ENCODE measurements at places on chromosomes 1 and 21.

DNA sequence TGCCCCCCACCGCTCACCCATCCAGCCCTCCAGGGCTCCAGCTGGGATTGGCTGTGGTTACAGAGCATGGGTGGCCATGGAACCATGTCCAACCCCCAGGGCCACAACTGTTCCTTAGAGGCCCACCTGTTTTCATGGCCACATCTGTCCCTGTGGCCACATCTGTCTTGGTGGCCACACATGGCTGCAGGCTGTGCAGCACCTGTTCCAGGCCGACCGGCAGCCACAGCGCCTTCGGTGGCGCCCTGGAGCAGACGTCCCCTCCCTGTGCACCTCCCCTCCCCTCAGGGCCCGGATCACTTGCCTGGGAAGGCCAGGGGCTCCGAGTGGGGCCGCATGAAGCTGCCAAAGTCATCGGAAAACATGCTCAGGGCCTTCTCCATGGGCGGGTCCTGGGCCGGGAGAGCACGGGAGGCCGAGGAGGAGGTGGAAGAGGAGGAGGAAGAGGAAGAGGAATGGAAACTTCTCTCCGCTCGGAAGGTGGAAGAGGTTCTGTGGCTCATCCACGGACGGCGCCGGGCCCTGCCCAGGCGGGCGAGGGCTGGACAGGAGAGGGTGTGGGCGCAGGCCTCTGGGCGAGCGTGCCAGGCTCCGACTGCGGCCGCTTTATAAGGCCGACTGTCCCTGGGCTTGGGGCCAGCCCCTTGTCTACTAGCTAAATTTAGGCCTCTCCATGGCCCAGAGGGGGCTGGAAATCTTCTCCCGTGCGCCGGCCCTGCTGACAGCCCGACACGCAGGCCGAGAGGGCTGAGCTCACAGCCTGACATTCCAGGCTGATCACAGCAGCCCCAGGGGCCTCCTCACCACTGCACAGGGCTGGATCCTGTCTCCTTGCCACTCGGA lies at the start of gene HSPB7:
HSPB7 (minus strand) TSS at position 583 of the 843 bp plus-strand sequence; CDS start at position 503, 80 bp downstream.
- DNase-seq: no peak

DNA sequence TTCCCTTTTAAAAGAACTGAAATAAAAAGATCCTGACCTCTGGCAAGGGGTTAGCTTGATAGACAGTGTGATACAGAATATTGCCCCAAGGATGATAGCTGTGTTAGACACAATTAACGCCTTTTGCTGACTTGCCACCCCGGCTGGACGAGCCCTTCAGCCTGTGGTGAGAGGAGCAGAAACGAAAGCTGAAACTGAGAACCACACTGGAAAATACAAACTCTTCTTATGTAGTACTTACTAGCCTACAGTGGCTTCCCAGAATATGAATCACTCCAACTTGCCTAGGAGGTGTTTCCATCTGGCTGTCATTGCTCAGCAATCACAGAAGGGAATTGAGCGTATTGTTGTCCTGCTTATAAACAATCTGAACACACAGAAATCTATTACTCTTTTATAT lies 22.9 kb downstream of the SAMSN1 start:
- no peak for DNase-seq

DNA sequence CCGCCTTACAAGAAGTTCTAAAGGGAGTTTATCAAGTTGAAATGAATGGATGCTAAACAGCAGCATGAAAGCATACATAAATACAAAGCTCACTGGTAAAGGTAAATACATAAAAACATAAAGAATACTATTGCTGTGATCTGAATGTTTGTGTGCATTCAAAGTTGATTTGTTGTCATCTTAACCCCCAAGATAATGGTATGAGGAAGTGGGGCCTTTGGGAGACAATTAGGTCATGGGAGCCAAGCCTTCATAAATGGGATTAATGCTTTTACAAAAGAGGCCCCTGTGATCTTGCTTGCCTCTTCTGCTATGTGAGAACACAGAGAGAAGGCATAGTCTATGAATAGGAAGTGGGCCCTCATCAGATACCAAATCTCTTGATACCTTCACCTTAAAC lies 209.0 kb upstream of the SAMSN1 start:
- no peak for DNase-seq

- DNase-seq: peak; percentile 95
Measured at GRCh38 chr1:159598196-159598595, 10.6 kb downstream of the APCS start.

GRCh38 chr1:231778009-231778719 lies 151.6 kb downstream of the DISC1 start:
- no peak for DNase-seq

DNA sequence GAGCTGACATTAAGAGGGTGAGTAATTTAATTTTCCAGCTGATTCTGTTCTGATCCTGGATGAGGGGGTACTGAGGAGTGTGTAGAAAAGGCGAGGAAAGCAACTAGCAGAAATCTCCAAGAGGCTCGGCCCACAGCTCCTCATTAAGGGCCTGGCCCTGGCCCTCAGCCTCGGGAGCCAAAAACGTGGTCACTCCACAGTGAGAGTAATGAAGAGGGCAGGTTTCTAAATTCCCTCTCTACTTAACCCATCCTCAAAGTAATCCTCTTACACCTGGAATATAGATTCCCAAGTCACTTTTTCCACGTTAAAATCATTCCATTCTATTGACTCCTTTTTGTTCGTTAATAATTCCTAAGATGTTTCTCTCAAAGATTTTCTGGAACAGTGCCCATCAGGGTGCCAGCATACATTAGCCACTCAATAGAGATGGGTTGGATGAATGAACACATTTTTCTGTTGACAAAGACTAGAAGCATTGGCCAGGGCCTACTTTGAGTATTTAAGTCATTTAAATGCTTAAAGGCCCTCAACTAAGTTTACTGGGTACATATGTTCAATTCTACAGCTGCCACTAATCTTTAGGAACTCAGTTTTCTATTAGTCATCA lies 1.1 kb upstream of the COL11A1 start:
- DNase-seq: no peak

- no peak for DNase-seq
Measured at GRCh38 chr1:116737855-116738321, 16.3 kb upstream of the CD2 start.

DNA sequence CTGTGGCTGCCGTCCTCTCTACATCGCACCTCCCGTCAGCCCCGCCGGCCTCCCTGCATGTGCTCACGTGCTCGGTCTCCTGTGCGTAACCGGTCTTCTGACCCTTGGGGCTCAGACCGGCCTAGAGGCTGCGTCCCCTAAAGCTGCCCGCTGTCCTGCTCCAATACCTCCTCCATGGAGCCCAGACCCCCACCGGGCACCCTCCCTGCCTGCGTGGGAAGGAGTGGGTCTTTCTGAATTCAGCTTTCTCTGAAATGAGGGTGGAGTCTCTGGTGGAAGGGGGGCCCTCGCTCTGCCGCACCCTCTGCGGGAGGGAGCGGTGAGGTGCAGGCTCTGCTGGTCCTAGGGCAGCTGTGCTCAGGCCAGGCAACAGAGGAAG lies 18.7 kb upstream of the POFUT2 start:
- no peak for DNase-seq

DNA sequence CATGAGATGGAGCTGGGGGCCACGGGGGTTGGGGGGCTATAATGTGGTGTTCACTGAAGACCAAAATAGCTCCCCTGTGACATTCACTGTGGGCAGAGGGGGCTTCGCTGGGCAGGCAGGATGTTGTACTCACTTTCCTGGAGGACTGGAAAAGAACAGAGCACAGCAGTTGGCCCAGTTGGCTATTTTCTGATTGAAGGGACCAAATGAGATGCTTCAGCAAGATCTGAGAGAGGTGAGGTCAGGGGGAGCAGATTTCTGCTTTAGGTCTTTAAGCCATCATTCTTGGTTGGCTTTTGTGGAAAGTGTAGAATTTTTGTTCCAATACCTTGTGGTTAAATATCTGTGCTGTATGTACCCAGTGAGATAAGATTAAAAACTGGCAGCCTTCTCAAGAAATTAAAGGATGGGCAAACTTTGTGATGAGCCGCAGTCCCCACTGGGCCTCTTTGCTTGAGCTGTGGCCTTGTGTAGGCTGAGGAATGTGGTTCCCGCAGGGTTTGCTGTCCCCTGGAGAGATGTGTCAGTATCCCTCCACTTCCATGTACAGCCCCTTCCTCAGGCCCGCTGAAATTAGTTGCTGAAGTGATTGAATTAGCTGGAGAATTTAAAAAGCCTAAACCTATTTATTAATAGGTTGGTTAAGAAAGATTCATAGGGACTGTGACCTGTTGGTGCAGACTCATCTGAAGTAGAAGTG lies 80.7 kb downstream of the ATP5PO start:
- no peak for DNase-seq

- no peak for DNase-seq
Measured at GRCh38 chr1:62349470-62350233, 30.4 kb upstream of the KANK4 start.

- no peak for DNase-seq
Measured at GRCh38 chr21:32712043-32712442, 15.8 kb downstream of the SYNJ1 start.

DNA sequence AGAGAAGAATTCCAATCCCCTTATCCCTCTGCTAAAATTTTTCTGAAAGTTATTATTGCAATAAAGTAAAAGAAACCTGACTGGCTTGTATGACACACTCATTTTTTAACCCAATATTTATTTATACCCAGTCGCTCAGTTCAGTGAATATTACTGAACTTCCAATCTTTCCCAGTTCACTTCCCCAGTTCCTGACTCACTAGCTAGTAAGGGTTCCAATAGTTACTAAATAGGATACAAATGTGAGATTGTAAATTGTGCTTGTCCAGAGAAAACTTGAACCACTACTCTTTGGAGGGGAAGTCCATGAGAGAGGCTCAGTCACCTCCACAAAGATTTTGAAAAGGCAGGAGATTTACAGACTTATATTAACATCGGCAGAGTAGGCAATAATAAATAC lies 31.4 kb downstream of the PRDX6 start:
- no peak for DNase-seq

DNA sequence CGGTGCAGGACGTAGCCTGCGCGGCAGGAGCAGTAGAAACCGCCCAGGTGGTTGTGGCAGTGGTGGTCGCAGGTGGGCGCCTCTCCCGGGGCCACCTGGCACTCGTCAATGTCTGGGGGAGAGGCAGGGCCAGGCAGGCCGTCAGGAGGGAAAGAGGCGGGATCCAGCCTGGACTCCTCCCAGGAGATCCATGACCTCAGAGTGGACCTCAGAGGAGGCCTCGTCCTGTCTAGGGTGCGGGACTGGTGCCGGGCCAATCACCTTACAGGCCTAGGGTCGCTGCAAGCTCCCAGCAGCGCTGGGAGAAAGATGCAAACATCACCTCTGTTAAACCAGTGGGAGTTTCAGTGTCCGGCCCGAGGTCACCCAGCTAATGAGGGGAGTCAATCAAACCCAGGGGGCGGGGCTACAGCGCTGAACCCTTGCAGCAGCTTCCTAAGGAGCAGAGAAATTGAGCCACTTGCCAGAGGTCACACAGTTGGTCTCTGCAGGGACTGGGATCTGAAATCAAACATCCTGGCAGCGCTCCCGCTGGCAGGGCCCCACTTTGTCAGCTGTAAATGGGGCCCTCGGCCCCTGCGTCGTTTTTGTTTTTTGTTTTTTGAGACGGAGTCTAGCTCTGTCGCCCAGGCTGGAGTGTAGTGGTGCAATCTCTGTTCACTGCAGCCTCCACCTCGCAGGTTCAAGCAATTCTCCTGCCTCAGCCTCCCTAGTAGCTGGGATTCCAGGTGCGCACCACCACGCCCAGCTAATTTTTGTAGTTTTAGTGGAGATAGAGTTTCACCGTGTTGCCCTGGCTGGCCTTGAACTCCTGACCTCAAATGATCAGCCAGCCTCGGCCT lies 1.4 kb downstream of the MASP2 start:
- DNase-seq: no peak

DNA sequence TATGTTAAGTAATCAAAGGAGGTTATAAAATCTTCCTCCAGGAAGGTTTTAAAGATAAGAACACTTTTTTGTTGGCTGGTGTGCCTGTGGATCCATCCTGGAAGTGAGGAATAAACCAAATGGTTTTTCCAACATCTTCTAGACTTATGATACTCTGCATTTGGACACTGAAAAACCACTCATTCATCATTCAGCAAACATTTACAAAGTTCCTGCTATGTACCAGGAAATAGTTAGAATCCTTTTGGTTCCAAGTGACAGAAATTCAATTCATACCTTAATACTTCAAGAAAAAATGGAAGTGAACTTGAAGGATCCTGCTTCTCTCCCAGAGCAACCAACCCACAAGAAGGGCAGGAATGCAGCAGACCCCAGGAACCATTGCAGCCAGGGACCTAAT lies 39.6 kb upstream of the PIGC start:
- DNase-seq: no peak

GRCh38 chr1:2812939-2813653 lies 11.6 kb upstream of the TTC34 start:
- no peak for DNase-seq

- no peak for DNase-seq
Measured at GRCh38 chr1:24311741-24312140, 7.4 kb upstream of the GRHL3 start.

DNA sequence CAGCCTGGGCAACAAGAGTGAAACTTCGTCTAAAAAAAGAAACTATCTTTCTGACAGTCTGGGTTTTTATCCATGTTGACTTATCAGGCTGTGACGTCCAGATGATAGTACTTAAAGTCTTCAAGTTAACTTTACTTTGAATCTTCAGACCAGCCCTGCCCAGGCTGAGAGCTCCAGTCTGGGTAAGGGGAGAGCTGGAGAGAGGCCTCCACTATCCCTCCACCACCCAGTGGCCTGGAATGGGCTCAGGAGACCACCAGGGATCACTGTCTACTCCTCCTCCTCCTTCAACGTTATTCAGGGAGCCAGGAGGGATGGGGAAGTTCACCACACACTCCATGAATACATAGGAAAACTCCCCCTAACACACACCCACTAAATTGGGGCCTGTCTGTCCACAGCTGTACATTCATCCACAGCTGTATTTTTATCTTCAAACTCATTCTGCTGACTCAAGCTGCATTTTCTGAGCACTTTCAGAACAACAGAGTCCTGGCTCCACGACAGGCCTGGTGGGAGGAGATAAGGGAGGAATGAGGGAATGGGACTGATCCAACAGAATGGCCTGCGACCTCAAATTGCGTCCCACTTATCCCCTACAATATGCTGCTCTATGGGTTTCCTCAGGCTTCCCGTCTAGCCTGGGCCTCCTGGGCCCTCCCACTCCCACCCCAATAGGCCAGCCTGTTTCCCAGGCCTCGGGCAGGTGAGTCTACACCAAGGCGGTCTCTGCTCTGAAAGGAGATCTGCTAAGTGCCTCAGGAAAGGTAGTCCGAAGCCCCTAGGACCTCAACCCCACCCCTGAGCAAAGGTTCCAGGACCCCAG lies 1.8 kb downstream of the SLC45A3 start:
- no peak for DNase-seq

GRCh38 chr1:102550729-102551384 lies 554.1 kb upstream of the OLFM3 start:
- DNase-seq: no peak

- DNase-seq: no peak
Measured at GRCh38 chr21:41130883-41131282, 37.1 kb upstream of the BACE2 start.

DNA sequence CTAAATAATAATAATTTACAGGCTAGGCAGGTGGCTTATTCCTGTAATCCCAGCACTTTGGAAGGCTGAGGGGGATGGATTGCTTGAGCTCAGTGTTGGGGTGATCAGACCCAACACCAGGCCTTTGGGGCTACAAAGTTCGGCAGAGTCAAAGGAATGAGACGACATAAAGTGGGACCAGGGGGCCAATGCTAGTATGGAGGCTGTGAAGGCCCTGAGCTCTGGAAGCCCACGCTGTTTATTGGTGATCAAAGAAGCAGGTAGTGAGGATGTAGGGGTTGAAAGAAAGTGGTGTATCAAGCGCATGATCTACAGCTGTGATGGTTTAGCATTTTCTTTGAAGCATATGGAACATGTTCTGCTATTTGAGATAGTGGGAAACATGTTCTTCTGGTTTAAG lies 5.6 kb downstream of the BTBD8 start:
- no peak for DNase-seq

- DNase-seq: no peak
Measured at GRCh38 chr1:236240675-236241074, 41.1 kb downstream of the ERO1B start.
